Activated naive CD8-positive, alpha-beta T cell treated with anti-CD3 and anti-CD28 coated beads, Interleukin-2, amount 10 ng/mL, durations not matched to agents 7 days and 5 days (primary cell): ENCODE measurements at places on chromosomes 2 and 18.

GRCh38 chr2:27897717-27898116 lies 7.2 kb downstream of the BABAM2 start:
- no peak for DNase-seq

GRCh38 chr2:174856447-174856846 lies 92.2 kb upstream of the CHRNA1 start:
- DNase-seq = no peak

DNA sequence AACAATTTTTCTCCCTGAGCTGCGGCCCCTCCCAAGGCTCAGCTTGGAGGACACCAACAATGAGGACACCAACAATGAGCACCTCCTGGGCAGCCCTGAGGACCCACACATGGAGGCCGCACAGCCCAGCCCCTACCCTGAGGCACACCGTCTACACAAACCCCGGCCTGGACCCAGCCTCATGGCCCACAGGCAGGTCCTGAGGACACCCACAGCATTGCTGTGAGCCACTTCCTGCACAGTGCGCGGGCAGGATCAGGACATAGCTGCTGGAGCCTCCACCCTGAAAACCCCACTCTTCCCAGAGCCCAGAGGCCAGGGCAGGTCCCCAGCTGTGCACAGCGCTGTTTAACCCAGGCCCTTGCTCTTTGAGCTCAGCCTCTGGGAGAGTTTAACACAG lies 194.3 kb downstream of the RTP5 start:
- DNase-seq = no peak

DNA sequence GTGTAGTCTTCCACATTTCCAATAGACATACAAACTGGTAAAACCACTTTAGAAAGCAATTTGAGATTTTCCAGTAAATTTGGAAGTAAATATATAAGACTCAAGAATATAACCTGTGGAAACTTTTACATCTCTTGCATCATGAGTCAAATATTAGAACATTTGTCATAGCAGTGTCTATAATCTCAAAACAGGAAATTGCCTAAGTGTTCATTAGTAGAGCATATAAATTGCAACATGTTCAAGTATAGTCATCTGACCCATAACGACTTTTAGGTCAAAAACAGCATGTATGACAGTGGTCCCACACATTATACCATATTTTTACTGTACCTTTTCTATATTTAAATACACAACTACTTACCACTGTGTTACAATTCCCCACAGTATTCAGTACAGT lies 555.9 kb upstream of the VRK2 start:
- no peak for DNase-seq

DNA sequence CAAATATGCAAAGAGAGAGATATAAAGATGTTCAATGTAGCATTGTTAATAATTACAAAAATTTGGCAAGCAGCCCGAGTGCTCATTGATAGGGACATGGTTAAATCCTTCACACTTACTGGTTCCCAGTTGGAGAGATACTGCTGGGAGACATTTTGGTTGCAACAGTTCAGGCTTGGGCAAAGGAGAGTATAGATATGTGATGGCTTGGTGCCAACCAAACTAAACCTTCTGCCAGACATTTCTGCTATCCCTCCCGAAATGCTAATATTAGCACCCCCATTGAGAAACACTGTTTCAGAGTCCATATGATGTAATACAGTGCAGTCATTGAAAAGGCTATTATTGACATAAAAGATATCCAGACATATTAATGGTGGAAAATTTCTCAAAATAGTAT lies 11.5 kb downstream of the GEN1 start:
- no peak for DNase-seq

DNA sequence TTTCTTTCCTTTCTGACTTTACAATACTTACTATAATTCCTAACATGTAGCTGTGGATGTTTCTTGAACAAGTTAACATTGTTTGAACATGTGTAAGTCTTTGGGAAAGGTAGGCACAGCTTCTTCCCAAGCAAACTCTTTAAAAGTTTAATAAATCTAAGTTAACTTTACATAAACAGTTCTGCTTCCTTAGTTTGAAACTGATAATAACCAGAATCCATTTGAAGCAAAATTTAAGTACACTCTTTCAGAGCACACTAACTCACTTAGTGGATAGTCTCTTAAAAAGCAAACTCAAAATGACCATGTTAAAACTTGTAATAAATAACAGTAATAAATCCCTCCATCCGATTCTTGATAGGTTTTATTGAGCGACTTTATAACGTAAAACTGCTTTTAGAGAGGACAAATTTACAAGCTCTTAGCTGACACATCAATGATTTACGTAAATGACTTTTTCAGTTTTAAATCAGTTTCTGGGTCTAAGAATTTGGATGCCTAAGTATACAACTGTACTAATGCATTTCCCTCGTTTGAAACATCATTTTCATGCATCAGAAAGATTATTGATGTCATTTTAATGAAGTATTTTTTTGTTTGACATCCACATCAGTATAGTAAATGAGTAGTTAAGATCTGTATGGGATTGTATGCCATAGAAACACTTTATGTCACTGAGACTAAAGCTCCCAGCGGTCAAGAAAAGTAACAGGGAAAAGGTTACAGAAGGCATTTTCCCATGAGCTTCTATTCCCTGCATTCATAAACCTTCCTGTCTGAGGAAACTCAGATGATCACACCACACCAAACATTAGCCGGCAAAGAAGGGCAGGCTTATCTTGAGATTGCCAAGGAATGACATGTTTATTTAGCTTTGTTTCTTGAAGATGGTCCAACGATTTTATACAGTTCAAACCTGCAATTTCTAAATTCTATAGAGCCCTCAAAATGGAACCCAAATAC lies 67.5 kb downstream of the PDE1A start:
- DNase-seq = no peak

GRCh38 chr2:237968048-237968862 lies 1.4 kb downstream of the UBE2F start:
- DNase-seq = peak; percentile 52

DNA sequence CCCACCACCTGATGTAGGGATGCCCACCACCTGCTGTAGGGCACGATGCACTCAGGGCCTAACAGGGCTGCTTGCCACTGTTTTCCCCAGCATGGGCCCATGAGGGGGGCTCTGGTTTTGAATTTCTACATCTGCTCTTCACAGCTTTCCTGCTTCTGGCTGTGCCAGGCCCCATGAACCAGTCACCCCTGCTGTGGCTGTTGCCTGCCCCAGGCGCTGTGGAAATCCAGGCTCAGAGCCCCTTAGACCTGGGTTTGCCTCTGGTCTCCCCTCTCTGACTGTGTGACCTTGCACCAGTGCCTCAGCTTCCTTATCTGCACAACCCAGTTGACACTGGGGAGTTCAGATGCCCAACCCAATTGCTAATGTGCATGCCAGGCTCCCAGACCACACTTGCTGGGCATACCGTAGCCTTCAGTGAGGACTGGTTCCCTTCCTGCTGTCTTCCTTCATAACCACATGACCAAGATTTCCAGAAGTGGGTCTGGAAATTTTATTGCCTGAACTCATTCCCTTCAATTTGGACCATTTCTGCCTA lies 6.0 kb upstream of the MLPH start:
- DNase-seq = no peak

DNA sequence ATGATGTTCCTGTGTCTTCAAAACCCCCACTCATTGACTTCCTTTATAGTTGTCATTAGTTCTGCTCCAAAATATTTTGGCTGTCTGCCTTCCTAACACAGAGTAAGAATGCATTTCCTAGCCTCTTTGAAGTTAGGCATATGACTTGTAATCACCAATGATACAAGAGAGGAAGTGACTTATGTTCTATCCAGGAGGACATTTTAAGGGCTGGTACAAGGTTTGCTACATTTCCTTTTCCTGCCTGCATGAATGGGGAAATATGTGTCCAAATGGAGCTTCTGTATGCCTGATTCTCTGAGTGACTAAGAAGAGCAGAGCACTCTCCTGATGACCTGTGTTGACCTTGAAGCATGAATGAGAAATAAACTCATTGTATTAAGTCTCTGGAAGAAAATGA lies 115.1 kb downstream of the PLCL1 start:
- no peak for DNase-seq

DNA sequence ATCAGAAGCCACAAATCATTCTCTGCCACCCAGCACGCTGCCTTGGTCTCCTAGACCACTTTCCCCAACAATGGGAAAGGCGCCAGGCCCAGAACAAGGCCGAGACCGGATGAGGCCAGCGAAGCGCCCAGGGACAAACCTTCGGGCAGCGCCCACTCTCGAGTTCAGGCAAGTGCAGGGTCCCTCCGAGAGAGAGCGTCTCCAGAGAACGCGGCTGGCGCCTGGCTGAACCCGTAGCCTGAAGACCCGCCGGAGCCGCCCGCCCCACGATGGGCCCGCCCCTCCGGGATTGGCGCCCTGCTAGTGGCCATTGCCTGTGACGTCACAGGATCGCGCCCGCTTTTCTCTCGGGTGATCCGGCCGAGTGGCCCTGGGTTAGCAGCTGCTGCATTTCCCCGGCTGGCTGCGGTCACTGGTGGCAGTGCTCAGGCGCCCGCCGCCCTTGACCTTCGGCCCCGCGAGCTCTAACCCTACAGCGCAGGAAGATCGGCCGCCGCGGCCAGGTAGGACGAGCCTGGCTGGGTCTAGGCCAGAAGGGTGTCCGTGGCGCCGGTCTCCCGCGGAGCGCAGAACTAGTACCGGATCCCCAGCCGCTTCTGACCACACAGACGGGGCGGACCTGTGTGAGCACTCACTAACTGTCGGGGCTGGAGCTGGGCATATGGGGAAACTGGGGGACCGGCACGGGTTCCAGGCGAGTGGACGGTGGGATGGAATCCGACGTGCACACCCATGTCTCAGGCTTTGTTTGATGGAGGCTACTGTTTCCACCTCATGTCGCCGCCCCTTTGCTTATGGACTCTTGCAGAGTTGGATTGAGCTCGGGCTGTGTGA lies at the start of gene FAHD2A:
Gene FAHD2A, plus strand, starts transcription at position 339 of the 834 bp plus-strand sequence. CDS start 2,851 bp downstream, outside the sequence.
- peak; percentile 96 for DNase-seq

GRCh38 chr2:1721706-1722646 lies 22.3 kb downstream of the PXDN start:
- no peak for DNase-seq
